ENCODE measurements at places on chromosomes 12 and 14. TPM values are rescaled to one million over a fixed set of nuclear protein-coding genes. Genes with fewer than 3 reads are reported as not detected.
A peak's percentile ranks its signal among the peaks of the same experiment; 100 is the strongest.

DNA sequence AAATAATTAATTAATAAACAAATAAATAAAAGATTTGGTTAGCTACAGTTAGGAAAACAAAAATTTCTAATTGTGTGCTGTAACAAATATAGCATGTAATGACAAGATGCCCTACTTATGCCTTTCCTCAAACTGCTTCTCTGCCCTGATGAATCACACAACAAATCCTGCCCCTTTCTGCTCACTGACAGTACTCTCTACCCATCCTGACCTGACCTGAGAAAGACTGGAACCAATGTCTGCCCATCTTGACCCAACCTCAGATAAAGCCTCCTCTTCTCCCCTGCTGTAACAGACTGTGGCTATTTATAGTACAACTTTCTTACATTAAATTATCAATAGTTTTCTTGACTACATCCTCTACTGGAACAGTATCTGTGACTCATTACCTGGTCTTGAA lies 43.7 kb downstream of the PPP1R13B start:
- DNase-seq: no peak
- no peak overlapping the region for H3K4me3 ChIP-seq
- no peaks in the 10 kb centered on the region for H3K27me3 ChIP-seq

GRCh38 chr12:104669089-104669721 lies 212.5 kb downstream of the CHST11 start:
- H3K27me3 ChIP-seq: no peaks in the 10 kb centered on the region
- peak overlapping the region; percentile 84 for H3K27ac ChIP-seq
- no peak for DNase-seq
- H3K36me3 ChIP-seq: no peaks in the 10 kb centered on the region

- no peak for DNase-seq
- no peak overlapping the region for H3K4me3 ChIP-seq
- H3K27ac ChIP-seq: peak overlapping the region; percentile 77
- H3K36me3 ChIP-seq: no peaks in the 10 kb centered on the region
Observed at GRCh38 chr12:12379831-12380730, 23.2 kb downstream of the BORCS5 start.

GRCh38 chr14:37858733-37859132 lies 263.3 kb downstream of the TTC6 start:
- no peaks in the 10 kb centered on the region for H3K4me1 ChIP-seq
- no peaks in the 10 kb centered on the region for H3K36me3 ChIP-seq

DNA sequence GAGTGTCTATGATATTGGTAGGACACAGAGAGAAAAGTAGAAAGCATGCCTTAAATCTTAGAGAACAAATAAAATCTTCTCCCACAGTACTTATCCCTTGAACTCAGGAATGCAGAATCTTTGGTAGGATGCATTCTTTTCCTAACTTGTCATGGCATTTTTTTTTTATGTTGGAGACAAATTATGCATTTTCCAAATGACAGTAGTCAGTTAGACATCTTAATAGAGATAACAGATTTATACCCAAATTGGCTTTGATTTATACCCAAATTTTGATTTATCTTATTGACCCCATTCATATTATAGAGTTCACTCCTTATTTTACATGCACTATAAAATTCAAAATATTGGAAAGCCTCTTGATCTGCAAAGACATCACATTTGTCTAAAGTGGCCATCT lies 132.9 kb downstream of the CNTN1 start:
- no peak overlapping the region for H3K27ac ChIP-seq
- DNase-seq: no peak
- no peaks in the 10 kb centered on the region for H3K36me3 ChIP-seq
- H3K4me3 ChIP-seq: no peak overlapping the region
- no peaks in the 10 kb centered on the region for H3K4me1 ChIP-seq

DNA sequence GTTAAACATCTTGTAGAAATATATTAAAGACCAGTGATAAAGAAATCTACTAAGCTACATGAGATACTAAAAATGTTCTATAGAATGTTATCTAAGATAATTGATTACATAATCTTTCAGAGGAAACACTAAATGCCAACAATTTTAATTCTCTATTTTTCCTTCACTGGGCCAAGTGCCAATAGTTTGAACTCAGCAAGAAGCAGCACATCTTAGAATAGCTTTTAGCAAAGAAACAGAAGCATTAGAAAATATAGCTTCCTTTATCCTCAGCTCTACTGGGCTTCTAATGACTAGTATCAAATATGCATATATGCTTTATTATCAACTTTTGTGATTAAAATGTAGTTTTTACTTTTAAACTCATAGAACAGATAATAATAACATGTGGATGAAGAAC lies 461.4 kb upstream of the USP15 start:
- no peaks in the 10 kb centered on the region for H3K27me3 ChIP-seq
- no peaks in the 10 kb centered on the region for H3K4me1 ChIP-seq
- DNase-seq: no peak
- no peak overlapping the region for H3K27ac ChIP-seq
- no peak overlapping the region for H3K4me3 ChIP-seq

- H3K4me1 ChIP-seq: no peaks in the 10 kb centered on the region
- H3K36me3 ChIP-seq: no peaks in the 10 kb centered on the region
Observed at GRCh38 chr14:53174918-53175317, 21.8 kb upstream of the DDHD1 start.

Gene DPY19L2
- polyA plus RNA-seq: 2.9 TPM

Gene SAMD4A
- polyA plus RNA-seq: 3.3 TPM
